COR-L47 (cell line): ENCODE measurements at places on chromosomes 13 and 19.

DNA sequence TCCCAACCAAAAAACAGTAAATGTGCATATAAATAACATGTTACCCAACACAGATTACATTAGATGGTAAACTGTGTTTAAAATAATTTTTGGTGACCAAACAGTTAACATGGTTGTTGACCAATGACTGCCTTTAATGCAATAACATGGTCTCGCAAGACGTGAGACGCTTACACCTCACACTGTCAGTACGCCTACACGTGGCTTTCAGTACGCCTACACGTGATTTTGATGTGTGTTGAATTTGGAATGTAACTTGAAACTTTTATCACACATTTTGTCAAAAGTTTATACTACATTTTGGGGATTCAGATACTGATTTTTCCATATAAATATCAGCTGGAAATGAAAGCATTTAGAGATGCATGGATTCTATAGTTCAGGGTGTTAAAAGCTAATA lies 32.0 kb downstream of the SLC7A9 start:
- no peak for DNase-seq

- no peak for DNase-seq
These were observed 16.7 kb upstream of the SLC7A9 start for GRCh38 chr19:32886241-32886640.

- DNase-seq, result no peak
These were observed 142.4 kb downstream of the MYCBP2 start for GRCh38 chr13:77184455-77184854.

DNA sequence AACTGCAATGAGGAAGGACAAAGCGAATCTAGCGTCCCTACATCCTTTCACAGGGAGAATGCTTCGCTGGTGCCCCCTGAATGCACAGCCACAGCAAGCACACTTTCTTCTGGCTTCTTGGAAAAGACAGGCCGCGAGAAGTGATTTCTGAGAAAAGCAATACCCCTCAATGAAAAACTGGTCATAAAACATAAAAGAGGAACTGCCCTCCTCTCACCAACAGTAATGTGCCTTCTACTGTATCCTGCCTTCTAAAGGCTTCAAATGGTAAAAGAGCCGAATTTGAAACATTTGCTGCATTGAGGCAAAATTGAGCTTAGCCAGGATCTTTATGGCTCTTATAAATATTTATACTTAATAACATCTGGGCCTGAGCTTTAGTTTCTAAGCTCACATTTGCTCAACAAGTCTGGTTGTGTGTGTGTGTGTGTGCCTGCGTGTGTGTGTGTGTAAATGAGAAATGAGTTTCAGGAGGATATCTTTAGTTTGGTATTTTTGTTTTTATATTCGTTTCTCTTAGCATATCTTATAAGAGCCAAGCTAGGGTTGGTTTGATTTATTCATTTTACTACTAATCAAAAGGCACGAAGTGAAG lies 246.1 kb upstream of the MAB21L1 start:
- no peak for DNase-seq

- no peak for DNase-seq
These were observed 2.4 kb downstream of the ELAVL3 start for GRCh38 chr19:11478167-11479089.

GRCh38 chr13:30652746-30653386 lies 35.1 kb downstream of the USPL1 start:
- no peak for DNase-seq

DNA sequence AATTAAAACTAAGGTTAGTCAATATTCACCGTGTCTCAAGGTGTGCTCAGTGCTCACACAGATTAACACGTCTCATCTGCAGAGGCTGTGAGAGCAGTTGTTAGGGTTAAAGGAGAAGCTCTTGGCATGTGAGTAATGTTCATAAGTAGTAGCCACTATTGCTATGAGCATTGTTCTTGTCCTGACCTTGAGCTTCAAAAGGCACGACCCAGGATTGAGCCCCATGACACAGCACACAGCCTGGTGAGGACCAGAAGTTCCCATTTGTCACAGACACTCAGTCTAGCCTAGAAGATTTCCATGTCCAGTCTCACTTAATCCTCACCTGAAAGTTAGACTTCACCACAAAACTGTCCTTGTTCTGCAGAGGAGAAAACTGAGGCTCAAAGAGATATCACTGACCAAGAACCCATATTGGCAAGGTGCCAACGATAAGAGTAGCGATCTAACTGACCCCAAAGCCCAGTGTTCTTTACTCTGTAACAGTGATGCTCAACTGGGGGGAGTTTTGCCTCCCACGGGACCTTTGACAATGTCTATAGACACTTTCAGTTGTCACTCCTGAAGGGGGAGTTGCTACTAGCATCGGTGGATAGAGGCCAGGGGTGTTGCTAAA lies 26.0 kb downstream of the FPR3 start:
- no peak for DNase-seq

DNA sequence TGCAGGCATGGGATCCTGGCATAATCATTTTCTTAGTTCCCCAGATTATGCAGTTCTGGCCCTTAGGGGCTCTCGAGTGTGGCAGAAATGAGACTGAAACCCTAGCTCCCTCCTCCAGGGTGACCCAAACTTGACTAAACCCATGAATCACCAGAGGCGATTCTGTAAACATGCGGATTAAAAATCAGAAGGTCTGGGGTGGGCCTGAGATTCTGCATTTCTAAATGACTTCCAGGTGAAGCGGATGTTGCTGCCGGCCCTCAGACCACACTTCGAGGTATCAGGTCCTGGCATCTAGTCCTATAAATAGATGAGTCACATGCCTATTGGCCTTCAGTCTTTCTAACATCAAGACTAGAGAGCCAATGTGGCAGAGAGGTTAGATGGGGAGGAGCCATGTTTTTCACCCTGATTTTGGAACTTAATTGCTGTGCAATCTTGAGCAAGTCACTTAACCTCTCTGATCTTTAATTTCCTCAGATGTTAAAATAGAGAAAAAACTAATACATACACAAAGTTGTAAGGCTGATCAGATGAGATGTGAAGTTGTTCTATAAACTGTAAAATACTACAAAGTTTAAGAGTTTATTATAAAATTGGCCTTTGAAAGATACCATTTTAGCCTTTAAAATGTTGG lies 431.2 kb downstream of the FOXO1 start:
- DNase-seq, result no peak

GRCh38 chr13:110798081-110798994 lies 84.8 kb downstream of the ING1 start:
- no peak for DNase-seq

DNA sequence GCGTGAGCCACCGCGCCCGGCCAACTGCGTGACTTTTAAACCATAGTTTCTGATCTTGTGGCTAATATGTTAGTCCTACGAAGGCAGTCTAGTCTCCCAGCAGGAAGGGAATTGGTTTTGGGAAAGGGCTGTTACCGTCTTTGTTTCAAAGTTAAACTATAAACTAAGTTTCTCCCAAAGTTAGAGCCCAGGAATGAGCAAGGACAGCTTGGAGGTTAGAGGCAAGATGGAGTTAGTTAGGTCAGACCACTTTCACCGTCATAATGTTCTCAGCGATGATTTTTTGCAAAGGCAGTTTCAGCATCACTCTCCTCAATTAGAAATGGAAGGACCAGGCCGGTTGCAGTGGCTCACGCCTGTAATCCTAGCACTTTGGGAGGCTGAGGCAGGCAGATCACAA lies 17.7 kb upstream of the ADGRE2 start:
- DNase-seq, result no peak

DNA sequence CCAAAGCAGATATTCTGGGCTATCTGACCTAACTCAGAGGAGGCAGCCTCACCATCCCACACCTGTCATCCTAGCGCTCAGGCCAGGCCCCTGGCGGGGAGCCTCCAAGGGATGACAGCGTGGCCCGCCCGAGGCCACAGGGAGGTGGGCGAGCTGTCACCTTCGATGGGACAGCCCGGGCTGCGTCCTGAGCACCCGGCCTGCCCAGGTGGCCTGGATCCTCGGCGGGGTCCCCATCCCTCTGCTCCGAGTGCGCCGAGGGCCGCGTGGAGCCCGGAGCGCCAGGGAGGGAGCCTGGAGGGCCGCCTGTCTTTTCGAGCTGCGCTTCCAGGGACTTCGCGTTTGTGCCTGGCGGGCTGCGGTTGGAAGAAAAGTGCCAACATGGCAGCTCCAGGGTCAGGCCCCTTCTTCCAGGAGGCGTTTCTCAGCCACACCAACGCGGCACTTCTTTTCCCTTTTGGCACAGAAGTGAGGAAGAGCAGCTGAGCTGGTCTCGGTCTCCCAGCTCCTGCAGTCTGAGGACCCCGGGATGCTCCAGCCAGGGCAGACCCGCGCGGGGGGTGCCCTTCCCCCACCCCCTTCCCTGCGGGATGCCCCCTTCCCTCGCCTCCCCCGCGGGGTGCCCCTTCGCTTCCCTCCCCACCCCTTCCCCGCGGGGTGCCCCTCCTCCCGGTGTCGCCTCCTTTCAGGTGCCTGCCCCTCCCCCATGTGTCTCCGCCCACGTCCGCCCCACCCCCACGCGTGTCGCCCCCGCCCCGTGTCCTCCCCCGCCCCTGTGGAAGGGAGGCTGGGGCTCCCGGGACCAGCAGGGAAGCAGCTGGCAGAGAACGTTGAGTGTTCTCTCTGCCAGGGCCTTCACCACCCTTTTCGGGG lies 42.3 kb downstream of the GJA3 start:
- DNase-seq, result peak; percentile 36

DNA sequence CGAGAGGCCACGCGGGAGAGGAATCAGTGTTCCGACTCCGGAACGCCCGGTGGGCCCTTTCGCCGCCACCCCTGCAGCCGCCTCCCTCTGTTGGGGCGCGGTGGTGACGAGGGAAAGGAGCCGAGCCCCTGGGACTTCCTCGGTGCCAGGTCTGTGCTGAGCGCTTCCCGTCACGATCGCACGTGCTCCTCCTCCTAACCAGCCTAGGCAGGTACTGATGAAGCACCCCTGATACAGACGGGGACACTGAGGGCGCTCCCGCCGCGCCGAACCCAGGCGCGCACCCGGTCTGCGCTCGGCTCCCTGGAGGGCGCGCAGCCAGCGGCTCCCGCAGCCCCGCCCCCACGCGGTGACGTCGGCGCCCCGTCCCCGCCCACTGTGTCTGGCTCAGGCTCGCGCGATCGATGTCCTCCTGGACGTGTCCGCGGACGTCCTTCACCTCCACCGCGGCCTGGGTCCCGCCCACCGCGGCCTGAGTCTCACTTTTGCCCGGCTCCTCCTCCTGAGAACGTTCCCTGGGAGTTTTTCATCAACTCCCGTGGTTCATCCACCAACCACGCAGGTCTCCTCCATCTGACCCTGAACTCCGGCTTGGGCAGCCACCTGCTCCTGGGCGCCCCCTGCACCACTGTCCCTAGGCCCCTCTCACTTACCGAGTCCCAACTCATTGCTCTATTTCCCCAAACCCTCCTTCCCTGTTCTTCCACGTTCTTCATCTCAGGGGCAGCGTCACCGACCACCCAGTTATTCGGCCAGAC lies 2.6 kb upstream of the KLK15 start:
- DNase-seq, result peak; percentile 70

- DNase-seq, result no peak
These were observed 2.6 kb downstream of the NEK3 start for GRCh38 chr13:52156724-52157261.

- peak; percentile 10 for DNase-seq
These were observed 210.0 kb downstream of the FOXO1 start for GRCh38 chr13:40456397-40456953.

DNA sequence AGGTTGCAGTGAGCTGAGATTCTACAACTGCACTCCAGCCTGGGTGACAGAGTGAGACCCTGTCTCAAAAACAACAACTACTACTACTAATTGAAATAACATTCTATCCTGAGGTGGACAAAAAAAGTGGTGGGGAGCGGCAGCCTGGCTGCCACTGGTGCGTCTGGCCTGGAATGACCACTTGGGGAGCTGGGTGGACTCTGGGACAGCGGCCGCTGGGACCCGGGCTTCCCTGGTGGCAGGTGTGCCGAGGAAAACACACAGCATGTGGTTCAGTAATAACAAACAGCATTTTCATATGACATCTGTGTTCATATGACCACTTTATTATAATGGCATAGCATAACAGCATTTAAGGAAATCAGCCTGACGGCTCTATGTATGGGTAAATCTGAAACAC lies 33.9 kb downstream of the TFDP1 start:
- no peak for DNase-seq

DNA sequence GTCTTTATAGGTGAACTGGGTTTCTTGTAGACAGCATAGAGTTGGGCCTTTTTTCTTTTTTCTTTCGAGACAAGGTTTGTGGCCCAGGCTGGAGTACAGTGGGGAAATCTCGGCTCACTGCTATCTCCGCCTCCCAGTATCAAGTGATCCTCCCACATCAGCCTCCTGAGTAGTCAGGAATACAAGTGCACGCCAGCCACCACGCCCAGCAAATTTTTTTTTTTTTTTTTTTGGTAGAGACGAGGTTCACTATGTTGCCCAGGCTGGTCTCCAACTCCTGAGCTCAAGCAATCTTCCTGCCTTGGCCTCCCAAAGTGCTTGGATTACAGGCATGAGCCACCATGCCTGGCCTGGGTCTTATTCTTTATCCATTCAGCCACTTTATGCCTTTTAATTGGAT lies 5.1 kb upstream of the CALM3 start:
- no peak for DNase-seq

DNA sequence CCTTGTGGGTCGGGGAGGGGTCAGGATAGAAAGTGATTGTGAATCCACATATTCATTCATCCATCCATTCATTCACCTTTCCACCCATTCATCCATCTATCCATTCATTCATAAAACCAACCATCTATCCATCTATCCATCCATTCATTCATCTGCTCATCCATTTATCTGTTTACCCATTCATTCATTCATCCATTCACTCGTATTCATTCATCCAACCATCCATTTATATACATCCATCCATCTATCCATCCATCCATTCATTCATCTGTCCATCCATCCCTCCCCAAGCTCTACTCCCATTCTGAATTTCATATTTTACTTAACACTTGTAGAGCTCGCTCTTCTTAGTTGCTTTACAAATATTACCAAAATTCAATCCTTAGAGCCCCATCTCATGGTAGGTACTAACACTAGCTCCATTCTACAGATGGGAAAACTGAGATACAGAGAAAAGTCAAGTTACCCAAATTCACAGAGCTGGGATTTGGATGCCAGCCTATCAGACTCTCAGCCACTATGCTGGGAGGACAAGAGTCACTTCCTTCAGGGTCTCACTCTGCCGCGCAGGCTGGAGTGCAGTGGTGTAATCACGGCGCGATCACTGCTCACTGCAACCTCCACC lies 37.6 kb downstream of the PIN1 start:
- DNase-seq, result no peak

- DNase-seq, result no peak
These were observed 14.0 kb upstream of the GJB2 start for GRCh38 chr13:20206698-20207235.

GRCh38 chr19:18126097-18126496 lies 26.9 kb upstream of the PIK3R2 start:
- DNase-seq, result no peak

GRCh38 chr19:41233748-41234240 lies 14.8 kb downstream of the AXL start:
- DNase-seq, result no peak

- no peak for DNase-seq
These were observed 5.9 kb upstream of the ZNF626 start for GRCh38 chr19:20667281-20667680.

GRCh38 chr19:51433043-51433442 lies 15.6 kb upstream of the SIGLEC10 start:
- no peak for DNase-seq

GRCh38 chr19:1435378-1435989 lies 2.7 kb upstream of the RPS15 start:
- no peak for DNase-seq

GRCh38 chr13:83297586-83298290 lies 584.5 kb downstream of the SLITRK1 start:
- DNase-seq, result no peak
